ENCODE measurements at places on chromosomes 4 and X.

GRCh38 chrX:19875050-19875431 is 12.4 kb downstream of the SH3KBP1 start:
- no peak overlapping the region for H3K27ac ChIP-seq
- H3K4me3 ChIP-seq = no peak overlapping the region
- no peaks in the 10 kb centered on the region for H3K36me3 ChIP-seq

GRCh38 chrX:79412972-79413371 is 45.8 kb upstream of the ITM2A start:
- H3K4me3 ChIP-seq = peak overlapping the region; percentile 9
- H3K4me1 ChIP-seq = no peaks in the 10 kb centered on the region
- peak; percentile 61 for DNase-seq
- H3K36me3 ChIP-seq = no peaks in the 10 kb centered on the region
- no peak overlapping the region for H3K27ac ChIP-seq

GRCh38 chr4:181528570-181529184 is 714.5 kb upstream of the TENM3 start:
- no peak overlapping the region for H3K4me3 ChIP-seq
- no peaks in the 10 kb centered on the region for H3K36me3 ChIP-seq
- peak; percentile 35 for DNase-seq
- no peaks in the 10 kb centered on the region for H3K27me3 ChIP-seq
- no peak overlapping the region for H3K27ac ChIP-seq

DNA sequence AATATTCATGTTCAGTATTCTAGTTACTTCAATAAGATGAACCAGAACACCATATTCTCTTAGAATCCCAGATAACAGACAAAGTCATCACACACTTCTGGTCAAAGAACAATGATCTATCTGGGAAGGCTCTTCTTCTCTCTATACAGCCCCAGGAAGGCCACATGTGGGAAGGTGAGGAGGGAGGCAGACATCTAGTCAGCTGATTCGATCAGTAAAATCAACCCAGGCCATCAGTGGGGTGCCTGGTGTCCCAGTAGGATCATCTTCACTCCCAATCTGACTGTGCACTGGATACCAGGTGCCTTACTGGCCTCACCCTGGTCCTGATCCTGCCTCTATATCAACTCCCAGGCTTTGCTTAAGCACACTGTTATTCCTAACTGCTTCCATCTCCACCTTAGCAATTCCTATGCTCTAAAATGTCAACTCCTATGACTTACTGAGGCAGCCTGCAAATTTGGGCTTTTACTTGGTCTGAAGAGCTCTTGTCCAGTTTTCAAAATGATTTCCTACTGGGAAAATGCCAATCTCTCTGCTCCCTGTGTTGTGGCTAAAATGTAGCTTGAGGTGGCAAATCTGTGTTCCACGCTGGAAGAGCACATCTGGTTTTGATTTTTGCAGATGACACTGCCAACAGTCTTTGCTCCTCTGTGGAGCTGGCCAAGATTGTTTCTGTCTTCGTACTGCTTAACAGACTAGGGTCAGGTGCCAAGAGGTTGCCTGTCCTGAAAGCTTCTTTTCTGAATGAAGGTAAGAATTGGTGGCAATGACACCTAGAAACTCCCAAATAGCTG is 128.7 kb downstream of the MGST2 start:
- 0 out of 2 replicates have a peak, but pooled peaks cover 4% of the 10 kb centered on the region for H3K4me1 ChIP-seq
- DNase-seq = no peak
- no peaks in the 10 kb centered on the region for H3K36me3 ChIP-seq
- H3K27me3 ChIP-seq = no peaks in the 10 kb centered on the region

DNA sequence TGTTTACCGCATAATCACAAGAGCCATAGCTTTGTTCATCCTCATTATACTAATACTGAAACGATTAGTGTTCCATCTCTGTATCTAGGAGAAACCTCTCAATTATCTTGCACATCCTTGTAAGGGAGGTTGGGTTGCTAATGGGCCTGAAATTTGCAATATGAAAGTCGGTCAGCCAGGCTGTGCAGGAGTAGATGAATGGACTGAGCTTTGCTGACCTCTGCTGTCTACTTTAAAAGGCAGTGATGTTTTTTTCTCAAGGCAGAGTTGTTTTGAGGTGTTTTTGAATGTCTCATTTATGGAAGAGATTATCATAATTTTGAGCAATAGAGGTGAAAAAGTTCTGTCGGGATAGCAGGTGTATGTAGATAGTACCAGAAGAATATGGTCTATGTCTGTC is 47.9 kb upstream of the LINC00632 start:
- no peak overlapping the region for H3K4me3 ChIP-seq
- no peaks in the 10 kb centered on the region for H3K4me1 ChIP-seq
- H3K27me3 ChIP-seq = no peaks in the 10 kb centered on the region
- no peaks in the 10 kb centered on the region for H3K36me3 ChIP-seq

DNA sequence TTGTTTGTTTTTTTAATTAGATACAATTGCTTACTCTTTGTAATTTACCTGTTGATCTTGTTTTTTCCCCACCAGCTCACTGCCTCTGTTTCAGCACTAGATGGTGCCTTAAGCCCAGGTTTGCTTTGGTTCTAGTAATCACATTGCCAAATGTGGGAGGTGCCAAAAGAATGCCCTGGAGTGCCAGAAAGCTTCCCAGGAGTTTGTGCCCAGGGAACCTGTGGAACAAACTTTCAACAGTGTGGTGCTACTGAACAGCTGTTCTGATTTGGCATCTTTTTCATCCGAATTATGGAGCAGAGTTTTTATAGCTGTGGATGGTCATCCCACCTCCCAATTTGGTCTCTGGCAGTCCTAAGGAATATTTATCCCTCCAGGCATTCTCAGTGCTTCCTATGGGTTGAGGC is 1000.7 kb downstream of the STIM2 start:
- no peaks in the 10 kb centered on the region for H3K27me3 ChIP-seq
- peak; percentile 69 for DNase-seq
- peak overlapping the region; percentile 16 for H3K27ac ChIP-seq
- H3K4me3 ChIP-seq = peak overlapping the region; percentile 35

DNA sequence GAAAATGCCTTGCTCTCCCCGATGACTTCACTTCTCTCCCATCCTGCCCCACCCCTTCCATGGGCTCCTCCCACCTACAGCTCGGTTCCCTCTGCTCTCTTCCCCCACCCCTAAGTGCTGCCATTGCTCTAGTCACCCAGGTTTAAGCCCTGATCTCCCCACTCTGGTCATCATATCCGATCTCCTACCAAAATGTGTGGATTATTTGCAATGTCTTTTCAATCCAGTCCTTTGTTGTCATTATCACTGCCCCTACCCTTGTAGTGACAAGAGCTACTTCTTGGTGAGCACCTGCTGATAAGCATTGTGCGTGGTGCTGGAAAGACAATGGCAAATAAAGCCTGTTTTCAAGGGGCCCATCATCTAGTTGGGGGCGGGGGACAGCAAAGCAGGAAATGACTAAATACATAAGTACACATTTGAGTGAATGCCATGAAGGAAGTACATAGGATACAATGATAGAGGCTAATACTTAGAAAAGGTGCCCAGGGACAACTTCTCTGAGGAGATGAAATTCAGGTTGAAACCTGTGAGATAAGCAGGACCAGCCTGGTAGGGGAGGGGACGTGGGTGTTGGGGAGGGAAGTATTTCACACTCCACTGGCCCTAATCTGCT is 63.8 kb downstream of the DLG3 start:
- no peak overlapping the region for H3K27ac ChIP-seq
- DNase-seq = no peak
- no peak overlapping the region for H3K4me3 ChIP-seq
- H3K27me3 ChIP-seq = no peaks in the 10 kb centered on the region

DNA sequence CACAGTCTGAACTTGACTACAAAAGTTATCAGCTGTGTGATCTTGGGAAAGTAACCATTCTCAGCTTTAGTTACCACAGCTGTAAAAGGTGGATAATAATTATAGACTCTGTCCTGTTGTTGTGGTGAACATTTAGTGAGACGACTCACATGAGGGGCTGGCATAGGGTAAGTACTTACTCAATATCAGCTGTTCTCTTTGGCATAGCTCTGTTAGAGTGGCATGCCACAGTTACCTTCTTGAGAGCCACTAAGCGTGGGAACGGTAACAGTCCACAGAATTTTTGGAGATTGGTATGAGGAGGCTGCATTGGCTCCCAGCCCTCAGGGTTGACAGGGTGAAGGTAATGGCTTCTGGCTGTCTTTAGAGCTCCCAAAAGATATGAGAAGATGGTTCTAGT is 13.2 kb upstream of the HAND2 start:
- no peaks in the 10 kb centered on the region for H3K4me1 ChIP-seq
- H3K36me3 ChIP-seq = no peaks in the 10 kb centered on the region
- no peak overlapping the region for H3K4me3 ChIP-seq

GRCh38 chr4:152693871-152694270 is 14.1 kb upstream of the TMEM154 start:
- peaks cover 30% of the 10 kb centered on the region for H3K4me1 ChIP-seq
- H3K27ac ChIP-seq = no peak overlapping the region
- no peak for DNase-seq
- H3K27me3 ChIP-seq = no peaks in the 10 kb centered on the region
- H3K36me3 ChIP-seq = no peaks in the 10 kb centered on the region
- no peak overlapping the region for H3K4me3 ChIP-seq

DNA sequence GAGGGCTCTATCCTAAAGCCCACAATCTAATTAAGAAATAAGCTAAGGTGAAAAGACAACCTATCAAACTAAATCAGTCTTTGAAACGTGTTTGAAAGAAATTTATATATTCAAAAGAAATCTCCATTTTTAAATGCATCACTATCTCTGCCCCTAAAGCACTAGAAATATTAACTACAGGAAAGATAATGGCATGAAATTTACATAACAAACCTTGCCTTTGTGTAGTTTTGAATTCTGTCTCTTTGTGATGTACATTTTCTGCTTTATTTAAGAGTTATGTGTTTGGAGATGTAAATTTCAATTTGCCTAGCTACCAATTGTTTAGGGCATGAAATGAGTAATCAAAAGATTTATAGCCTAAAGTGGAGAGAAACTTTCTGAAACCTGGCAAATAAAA is 286.1 kb upstream of the TBX22 start:
- no peak overlapping the region for H3K27ac ChIP-seq
- H3K4me3 ChIP-seq = no peak overlapping the region
- no peaks in the 10 kb centered on the region for H3K36me3 ChIP-seq
- no peaks in the 10 kb centered on the region for H3K27me3 ChIP-seq

- no peaks in the 10 kb centered on the region for H3K4me1 ChIP-seq
- H3K36me3 ChIP-seq = no peaks in the 10 kb centered on the region
- no peak overlapping the region for H3K4me3 ChIP-seq
- H3K27ac ChIP-seq = no peak overlapping the region
- no peaks in the 10 kb centered on the region for H3K27me3 ChIP-seq
These were observed 8.4 kb downstream of the CFAP299 start for GRCh38 chr4:80343887-80344286.

GRCh38 chr4:69563424-69563823 is 67.7 kb upstream of the UGT2B4 start:
- H3K4me3 ChIP-seq = no peak overlapping the region
- H3K27me3 ChIP-seq = no peaks in the 10 kb centered on the region
- no peaks in the 10 kb centered on the region for H3K4me1 ChIP-seq
- no peak overlapping the region for H3K27ac ChIP-seq

GRCh38 chrX:74924449-74925224 is 615 bp downstream of the NEXMIF start:
- H3K4me1 ChIP-seq = 0 out of 2 replicates have a peak, but pooled peaks cover 4% of the 10 kb centered on the region
- DNase-seq = peak; percentile 65
- H3K4me3 ChIP-seq = peak overlapping the region; percentile 73
- H3K27ac ChIP-seq = peak overlapping the region; percentile 34
- no peaks in the 10 kb centered on the region for H3K36me3 ChIP-seq

- peak; percentile 36 for DNase-seq
- no peaks in the 10 kb centered on the region for H3K36me3 ChIP-seq
- H3K4me3 ChIP-seq = peak overlapping the region; percentile 47
These were observed 30.6 kb downstream of the GUCY1B1 start for GRCh38 chr4:155789391-155789790.
